ENCODE measurements at places on chromosomes 1 and 21. TPM values are rescaled to one million over a fixed set of nuclear protein-coding genes. Genes with fewer than 3 reads are reported as not detected.

Gene ELF3
- 0.79 TPM for polyA plus RNA-seq

Gene SPATA45
- polyA plus RNA-seq, result not detected

Gene SPATA17
- polyA plus RNA-seq, result 1.9 TPM

Gene S100A13
- polyA plus RNA-seq, result 55.3 TPM

Gene HS2ST1
- polyA plus RNA-seq, result 22.9 TPM

Gene CTTNBP2NL
- polyA plus RNA-seq, result 19.1 TPM

Gene EVA1C
- polyA plus RNA-seq, result 2.7 TPM

Gene C1orf141
- polyA plus RNA-seq, result not detected

Gene CDKN2C
- 12.2 TPM for polyA plus RNA-seq

Gene CNR2
- polyA plus RNA-seq, result 0.12 TPM

Gene SLC6A9
- 3.5 TPM for polyA plus RNA-seq

Gene RGS8
- not detected for polyA plus RNA-seq

Gene ITLN2
- not detected for polyA plus RNA-seq

Gene TNFRSF8
- polyA plus RNA-seq, result 0.33 TPM

Gene BARHL2
- polyA plus RNA-seq, result not detected

Gene AMY1C
- not detected for polyA plus RNA-seq

Gene S100A9
- polyA plus RNA-seq, result 10.0 TPM

Gene NHLH2
- 0.15 TPM for polyA plus RNA-seq

Gene ZNF697
- 12.5 TPM for polyA plus RNA-seq

Gene ZNF683
- polyA plus RNA-seq, result not detected

Gene HSF2BP
- polyA plus RNA-seq, result 0.87 TPM

Gene NR0B2
- polyA plus RNA-seq, result not detected

Gene CASQ2
- 380 TPM for polyA plus RNA-seq

Gene ZNF695
- polyA plus RNA-seq, result 3.0 TPM

Gene DNAJC16
- polyA plus RNA-seq, result 19.5 TPM

Gene CASZ1
- 41.4 TPM for polyA plus RNA-seq

Gene TRNP1
- 1.3 TPM for polyA plus RNA-seq

Gene KIF14
- 2.7 TPM for polyA plus RNA-seq

Gene ATP5PF
- polyA plus RNA-seq, result 250 TPM

Gene TRIM17
- 0.58 TPM for polyA plus RNA-seq

Gene WNT3A
- polyA plus RNA-seq, result 0.95 TPM

Gene PPM1J
- polyA plus RNA-seq, result 2.4 TPM

Gene SYPL2
- polyA plus RNA-seq, result 292 TPM

Gene WLS
- polyA plus RNA-seq, result 87.8 TPM

Gene FBXO42
- polyA plus RNA-seq, result 16.9 TPM

Gene KIRREL1
- polyA plus RNA-seq, result 37.4 TPM

Gene TNNT2
- polyA plus RNA-seq, result 770 TPM

Gene RAB29
- 4.6 TPM for polyA plus RNA-seq

Gene MYOC
- polyA plus RNA-seq, result 8.6 TPM

Gene LIPI
- polyA plus RNA-seq, result 0.12 TPM

Gene ACTN2
- polyA plus RNA-seq, result 1,681 TPM

Gene PAPPA2
- polyA plus RNA-seq, result 0.32 TPM

Gene LHX4
- polyA plus RNA-seq, result 0.63 TPM

Gene PDZK1
- 0.79 TPM for polyA plus RNA-seq

Gene ETV3L
- not detected for polyA plus RNA-seq

Gene CFH
- polyA plus RNA-seq, result 78.5 TPM

Gene SERINC2
- polyA plus RNA-seq, result 32.6 TPM
